ENCODE measurements at places on chromosomes 6 and 20.

DNA sequence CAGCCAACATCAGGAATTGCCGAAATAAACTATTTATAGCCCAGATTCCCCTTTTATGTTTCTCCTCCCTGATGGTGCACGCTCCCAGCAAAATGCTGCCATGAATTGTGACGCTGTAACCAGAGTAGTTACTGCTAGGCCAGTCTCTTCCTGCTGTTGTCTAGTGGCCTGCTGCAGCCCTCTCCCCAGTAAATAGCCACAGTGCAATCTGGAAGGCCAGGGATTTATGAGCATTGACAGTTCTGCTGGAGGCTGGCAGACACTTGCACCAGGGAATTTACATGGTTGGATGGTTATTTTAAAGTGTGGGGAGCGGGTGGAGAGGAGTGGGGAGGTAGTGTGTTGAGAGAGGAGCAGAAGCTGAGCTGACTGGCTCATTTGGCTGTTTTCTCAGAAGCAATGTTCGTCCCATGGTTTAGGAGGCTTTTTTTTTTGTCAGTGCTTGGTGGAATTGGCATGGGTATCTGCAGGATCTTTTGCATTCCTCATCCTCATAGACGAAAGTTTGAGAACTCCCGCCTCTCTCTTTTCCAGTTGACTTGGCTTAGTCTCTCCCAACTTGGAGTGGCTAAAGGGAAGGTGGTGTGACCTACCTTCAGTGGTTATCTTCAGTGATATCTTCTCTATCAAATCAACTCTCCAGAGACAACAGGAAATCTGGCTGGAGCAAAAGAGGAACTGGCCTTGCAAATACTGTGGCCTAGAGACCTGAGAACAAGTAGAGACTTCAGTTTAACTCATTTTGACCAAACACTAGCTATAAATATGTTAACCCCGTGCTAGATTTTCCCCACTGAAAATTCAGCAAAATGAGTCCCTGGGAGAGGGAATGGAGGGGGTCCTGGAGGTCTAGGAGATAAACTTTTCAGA lies 99.3 kb upstream of the VSTM2L start:
- DNase-seq, result no peak

GRCh38 chr6:137490961-137491360 lies 3.2 kb downstream of the OLIG3 start:
- DNase-seq, result no peak

DNA sequence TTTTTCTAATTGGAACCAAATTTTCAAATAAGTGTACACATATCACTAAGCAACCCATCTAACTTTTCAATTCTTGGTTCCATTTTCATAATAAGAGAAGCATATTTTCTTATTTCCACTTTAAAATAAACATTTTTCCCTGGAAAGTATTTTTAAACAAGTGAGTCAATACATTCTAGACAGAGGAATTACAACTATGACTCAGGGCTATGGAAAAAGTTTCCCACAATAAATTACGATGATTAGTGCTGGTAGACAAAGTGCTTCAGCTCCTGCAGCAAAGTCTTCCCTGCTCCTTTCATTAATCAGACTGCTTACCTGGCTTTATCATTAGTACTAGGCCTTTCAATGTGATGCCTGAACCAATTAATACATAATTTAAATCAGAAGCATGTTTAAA lies 322.5 kb downstream of the HACE1 start:
- no peak for DNase-seq

DNA sequence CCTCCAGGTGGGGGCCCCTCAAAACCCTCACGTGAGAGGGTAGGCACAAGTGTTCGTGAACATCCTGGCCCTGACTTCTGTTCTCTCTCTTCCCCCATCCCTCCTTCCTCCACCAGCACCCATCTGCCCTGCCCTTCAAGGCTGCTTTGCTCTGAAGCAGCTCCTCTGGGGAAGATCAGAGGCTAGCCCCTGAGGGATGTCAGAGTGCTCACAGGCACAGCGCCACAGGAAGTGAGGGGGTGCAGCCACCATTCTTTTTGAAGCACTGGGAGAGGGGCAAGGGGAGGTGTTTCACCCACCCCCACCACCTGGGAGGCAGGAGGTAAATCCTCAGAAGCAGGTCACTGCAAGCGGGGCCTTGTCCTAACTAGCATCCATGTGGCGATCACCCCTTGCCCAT lies 11.4 kb downstream of the MOCS1 start:
- no peak for DNase-seq

- DNase-seq, result no peak
Observed at GRCh38 chr6:156980515-156980914, 203.3 kb downstream of the ARID1B start.

DNA sequence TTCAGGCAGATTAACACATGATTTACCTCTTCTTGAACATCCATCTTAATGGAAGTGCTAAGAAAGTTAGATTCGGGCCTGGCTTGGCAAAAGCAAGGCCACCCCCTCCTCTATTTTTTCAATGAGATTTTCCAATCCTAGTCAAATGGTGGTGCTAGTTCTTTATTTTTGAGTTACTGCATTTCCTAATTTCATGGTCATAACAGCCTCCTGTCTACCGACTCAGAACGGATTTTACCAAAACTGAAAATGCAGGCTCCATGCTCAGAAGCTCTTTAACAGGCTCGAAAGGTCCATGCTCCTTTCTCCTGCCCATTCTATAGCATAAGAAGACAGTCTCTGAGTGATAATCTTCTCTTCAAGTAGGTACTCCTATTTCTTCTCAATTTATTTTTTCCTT lies 117.2 kb upstream of the ESR1 start:
- no peak for DNase-seq

DNA sequence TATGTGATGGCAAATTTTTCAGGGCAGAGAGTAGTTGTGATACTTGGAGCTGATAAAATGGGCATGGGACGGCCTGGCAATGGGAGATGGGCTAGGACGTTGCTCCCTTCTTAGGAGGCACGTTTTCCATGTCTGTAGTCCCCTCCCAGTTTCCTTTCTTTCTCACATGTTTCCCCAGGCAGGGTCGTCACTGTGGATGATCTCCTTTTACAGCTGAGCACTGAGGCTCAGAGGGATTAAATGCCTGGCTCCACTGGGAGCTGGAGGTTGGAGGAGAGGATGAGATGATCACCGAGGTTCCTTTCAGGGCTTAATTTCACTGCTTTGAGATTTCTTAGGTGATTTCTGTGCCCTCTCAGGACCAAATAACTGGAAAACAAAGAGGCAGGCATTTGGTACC lies 136.7 kb downstream of the SOBP start:
- no peak for DNase-seq

DNA sequence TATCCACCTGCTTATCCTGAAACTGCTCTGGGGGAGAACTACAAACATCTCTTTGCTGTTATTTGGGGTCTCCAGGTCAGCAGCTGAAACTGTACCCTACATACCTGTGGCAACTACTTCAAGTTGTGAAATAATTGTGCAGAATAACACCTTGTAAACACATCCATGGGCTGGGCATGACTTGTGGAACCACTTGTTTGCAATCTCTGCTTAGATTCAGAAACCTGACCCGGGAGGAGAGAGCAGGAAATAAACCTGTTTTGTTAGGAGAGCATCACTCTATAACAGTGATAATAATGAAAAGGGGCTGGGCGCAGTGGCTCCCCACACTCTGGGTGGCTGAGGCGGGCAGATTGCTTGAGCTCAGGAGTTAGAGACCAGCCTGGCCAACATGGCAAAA lies 183.1 kb downstream of the NFATC2 start:
- DNase-seq, result no peak

GRCh38 chr6:35449287-35449881 lies 2.8 kb upstream of the FANCE start:
- DNase-seq, result no peak

GRCh38 chr20:53873230-53873604 lies 197.2 kb downstream of the BCAS1 start:
- no peak for DNase-seq

GRCh38 chr6:131736811-131737210 lies 26.0 kb upstream of the CTAGE9 start:
- DNase-seq, result no peak

DNA sequence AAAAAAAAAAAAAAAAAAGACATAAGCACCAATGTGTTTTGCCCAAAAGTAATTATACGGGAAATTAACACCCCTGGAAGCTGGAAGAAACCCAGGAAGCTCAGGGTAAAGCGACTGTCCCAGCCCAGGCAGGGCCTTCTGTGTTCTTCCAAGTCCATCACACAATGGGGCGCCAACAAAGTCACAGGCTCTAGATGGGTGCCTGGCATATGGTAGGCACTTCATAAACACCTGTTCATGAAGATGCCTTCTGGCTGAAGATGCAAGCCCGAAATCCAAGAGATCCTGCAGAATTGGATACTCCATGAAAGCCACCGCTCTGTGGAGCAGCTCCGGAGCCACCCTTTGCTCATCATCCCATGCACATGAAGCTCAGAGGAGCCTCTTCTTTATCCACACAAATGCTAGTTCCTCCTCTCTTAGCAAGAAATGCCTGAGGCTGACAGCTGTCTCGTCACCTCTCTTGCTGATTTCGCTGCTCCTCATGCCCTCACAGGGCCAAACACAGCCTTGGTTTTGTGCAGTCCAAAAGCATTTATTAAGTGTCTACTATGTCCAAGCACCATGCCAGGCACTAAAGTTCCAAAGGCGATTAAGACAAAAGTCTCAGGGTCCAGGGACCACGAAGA lies 76.6 kb downstream of the TRERF1 start:
- DNase-seq, result no peak

DNA sequence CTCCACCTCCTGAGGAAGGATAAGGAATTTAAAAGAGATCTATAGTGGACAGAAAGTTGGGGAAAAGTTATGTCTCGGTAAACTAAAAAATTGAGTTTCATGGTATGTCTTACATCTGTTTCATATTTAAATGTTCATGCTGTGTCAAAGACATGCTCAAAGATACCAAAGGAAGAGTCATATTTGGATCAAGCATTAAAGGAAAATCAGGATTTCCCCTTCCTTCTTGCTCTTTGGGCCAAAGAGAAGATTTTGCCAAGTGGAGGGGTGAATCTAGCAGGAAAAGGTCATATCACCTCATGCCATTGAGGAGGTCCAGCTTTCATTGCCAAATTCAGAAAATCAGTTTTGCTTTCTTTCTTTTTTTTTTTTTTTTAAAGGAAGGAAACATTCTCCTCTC lies 192.4 kb downstream of the OGFRL1 start:
- DNase-seq, result no peak

GRCh38 chr20:20489054-20489453 lies 121.2 kb downstream of the INSM1 start:
- no peak for DNase-seq

DNA sequence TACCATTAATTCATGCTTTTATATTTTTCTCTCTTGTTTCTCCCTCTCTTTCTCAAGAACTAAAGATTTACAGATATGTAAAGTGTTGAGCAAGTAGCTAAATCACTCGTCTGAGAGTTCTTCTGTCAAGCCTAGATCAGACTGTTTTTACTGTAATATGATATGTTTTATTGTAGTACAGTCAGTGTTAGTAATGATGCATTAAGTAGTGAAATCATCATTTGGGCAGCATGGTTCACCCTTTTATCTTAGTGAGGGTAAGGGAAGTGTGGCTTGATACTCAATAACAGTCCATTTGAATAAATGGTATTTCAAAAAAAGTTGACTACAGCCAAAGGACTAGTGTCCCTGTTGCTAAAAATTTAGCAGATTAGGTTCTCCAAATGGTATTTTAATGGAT lies 9.2 kb downstream of the CYB5R4 start:
- DNase-seq, result no peak

Data from activated CD4-positive, CD25-positive, alpha-beta regulatory T cell (primary cell).